ENCODE measurements at places on chromosomes 3 and 15.

DNA sequence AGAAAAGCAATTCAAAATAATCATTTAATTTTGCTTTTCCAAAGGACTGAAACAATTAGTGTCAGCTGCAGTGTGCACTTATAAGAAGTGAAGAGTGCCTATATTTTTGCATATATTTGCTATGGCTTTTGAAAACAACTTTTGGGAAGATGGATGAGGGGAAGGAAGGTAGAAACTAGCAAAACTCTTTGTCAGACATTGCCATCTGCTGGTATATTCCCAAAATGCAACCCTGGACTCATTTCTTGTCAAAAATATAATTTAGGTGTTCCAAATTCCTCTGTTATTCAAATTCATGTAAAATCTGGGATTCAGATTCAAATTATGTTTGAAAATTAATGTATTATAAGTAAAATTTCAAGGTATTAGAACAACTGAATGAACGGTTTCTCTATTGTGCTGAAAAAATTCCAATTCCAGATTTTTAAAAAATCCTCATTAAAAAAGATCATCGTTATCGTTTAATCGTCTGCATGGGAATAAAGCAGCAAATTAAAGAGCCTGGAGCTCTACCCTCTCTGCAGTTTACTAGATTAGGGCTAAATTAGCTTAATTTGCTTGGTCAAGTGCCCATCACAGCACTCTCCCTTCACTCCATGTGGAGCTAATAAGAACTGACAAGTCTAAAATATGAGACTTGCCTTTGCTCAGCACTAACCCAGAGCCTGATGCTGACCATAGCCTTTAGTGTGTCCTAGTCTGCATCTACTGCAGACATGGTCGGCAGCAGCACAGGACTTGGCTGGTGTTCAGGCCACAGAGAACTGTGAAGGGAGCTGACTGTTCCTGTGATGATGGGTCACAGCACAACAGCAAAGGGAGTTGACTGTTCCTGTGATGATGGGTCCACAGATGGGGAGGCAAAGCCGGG, 67.9 kb upstream of the MITF start:
- no peak for DNase-seq

DNA sequence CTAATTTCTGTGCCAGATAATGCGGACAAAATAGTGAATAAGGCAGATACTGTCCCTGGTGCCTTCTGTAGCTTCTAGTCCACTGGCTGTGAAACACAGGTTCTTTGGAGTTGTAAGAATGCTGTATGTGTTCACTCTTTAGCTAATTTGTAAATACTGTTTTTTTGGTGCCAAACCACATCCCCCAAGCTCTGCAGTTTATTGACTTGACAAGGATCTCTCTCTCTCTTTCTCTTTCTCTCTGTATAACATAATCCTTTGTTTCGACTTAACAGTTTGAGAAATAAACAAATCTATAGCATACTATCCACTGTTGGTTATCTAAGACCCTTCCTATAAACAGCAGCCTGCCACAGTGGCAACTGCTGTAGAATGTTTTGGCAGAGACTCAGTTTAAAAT, 7.6 kb downstream of the SMAD3 start:
- no peak for DNase-seq

DNA sequence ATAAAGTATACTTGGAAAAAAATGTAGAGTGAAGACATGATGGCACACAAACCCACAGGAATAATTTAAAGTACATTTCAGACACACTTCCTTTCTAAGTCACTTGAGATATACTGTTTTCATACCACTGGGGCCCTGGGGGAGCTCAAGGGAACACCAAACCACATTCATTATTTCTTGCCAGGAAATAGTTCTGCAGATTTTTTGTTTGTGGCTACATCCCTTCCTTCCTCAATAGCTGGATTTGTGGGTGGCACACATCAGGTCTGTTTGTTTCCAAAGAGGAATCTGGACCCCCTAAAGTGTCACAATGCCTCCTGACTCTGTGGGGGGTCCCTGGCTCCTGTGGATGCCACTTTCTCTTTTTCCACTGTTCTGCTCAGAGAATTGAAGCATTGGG, 153.5 kb upstream of the COL8A1 start:
- no peak for DNase-seq

- DNase-seq = no peak
These were observed 25.0 kb downstream of the SIDT1 start for GRCh38 chr3:113557374-113557773.

- DNase-seq = no peak
These were observed 3.3 kb downstream of the GABRG3 start for GRCh38 chr15:26974120-26974780.

DNA sequence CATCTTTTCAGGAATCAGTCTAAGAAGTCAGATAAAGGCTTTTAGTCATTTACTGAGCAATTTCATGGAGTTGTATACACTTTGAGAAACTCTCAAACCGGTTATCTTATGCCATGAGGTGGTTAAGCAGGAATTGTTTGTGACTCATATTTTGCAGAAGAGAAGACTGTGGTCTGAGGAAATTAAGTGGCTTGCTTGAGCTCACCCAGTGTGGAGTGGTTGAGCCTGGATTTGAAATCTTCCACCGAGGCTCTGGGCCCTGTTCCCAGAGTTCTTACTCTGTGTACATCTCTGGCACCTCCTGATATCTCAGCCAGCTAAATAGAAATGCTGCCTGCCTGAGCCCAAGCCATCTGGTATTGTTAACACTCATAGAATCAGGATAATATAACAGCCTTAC, 37.8 kb upstream of the BCL6 start:
- DNase-seq = no peak

DNA sequence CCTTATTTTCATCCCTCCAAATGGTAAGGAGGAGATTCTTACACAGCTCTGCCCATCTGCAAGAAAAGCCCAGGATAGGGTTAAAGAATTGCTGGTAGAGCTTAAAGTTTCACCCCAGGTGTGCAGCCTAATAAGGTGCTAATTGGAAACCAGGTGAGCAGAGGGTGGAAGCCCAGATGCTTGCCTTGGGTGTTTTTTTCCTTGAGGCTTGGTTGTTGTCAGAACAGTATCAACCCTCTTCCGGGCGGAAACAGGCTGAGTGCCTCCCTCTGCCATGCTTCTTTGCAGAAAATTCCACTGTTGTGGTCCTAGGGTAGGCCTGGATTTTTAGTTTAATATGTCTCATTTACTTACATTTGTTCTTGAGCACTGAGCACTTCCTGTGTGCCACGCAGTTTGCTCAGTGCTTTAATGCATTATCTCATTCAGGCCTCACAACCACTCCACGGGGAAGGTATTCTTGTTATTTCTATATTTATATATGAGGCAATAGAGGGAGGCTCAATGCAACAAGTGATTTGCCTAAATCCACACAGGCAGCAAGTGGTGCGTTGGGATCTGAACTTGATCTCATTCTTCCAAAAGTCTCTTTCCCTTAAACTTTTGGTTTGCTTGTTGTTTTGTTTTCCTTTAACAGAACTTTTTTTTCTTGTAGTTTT, 115.0 kb upstream of the LRIG1 start:
- no peak for DNase-seq

DNA sequence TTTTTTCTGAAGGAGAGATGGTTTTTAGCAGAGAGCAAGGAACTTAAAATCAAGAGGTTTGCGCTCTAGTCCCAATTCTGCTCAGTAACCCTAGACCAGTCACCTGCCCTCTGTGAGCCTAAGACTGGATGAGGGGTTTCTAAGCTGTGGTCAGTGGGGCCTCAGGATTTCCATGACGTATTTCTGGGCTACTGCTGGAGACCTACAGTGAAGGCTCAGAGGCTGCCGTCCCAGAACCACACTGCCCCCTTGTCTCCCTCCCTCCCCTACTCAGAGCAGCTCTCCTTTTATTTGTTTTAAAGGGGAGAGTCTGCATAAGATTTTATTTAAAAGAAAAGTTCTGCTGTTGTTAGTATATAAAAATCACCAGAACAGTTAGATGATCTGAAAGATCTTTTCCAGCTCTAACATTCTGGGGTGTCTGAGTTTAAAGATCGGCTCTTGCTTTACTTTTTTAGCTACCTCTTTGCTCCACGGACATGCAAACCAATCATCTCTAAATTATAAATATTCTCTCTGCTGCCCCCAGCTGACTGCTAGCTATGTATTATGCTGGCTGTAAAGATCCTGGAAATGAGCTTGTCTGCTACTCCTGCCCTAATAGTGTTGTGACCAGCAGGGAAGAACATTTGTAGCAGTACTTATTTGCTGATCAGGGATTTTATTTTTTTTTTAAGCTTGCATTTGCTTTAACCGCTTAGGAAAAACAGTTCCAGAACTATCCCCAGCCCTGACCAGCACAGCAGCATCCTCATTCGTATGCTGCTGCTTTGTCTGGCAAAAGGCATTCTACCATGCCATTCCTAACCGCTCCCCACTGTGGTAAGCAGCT, 28.6 kb upstream of the NDUFB4 start:
- no peak for DNase-seq

- no peak for DNase-seq
These were observed 123.1 kb downstream of the SMAD6 start for GRCh38 chr15:66825139-66825538.

Measured in activated gamma-delta T cell treated with anti-CD3 and anti-CD28 coated beads, Interleukin-2, amount 50 U/mL, for 16 hours (primary cell).